ENCODE measurements at places on chromosomes 5 and 9.

DNA sequence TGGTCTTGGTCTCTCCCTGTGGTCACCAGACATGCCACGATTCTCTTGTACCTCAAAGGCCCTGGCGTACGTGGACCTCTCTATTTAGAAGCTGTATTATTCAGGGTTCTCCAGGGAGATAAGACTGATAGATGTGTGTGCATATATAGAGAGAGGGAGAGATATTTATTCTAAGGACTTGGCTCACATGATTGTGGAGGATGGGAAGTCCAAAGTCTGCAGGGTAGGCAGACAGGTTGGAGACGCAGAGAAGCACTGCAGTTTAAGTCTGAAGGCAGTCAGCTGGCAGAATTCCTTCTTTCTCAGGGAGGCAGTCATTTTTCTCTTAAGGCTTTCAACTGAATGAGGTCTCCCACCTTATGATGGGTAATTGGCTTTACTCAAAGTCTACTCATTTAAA, 16.3 kb downstream of the C9orf57 start:
- H3K36me3 ChIP-seq: no peaks in the 10 kb centered on the region
- no peaks in the 10 kb centered on the region for H3K4me1 ChIP-seq
- no peak overlapping the region for H3K27ac ChIP-seq
- no peak for DNase-seq

DNA sequence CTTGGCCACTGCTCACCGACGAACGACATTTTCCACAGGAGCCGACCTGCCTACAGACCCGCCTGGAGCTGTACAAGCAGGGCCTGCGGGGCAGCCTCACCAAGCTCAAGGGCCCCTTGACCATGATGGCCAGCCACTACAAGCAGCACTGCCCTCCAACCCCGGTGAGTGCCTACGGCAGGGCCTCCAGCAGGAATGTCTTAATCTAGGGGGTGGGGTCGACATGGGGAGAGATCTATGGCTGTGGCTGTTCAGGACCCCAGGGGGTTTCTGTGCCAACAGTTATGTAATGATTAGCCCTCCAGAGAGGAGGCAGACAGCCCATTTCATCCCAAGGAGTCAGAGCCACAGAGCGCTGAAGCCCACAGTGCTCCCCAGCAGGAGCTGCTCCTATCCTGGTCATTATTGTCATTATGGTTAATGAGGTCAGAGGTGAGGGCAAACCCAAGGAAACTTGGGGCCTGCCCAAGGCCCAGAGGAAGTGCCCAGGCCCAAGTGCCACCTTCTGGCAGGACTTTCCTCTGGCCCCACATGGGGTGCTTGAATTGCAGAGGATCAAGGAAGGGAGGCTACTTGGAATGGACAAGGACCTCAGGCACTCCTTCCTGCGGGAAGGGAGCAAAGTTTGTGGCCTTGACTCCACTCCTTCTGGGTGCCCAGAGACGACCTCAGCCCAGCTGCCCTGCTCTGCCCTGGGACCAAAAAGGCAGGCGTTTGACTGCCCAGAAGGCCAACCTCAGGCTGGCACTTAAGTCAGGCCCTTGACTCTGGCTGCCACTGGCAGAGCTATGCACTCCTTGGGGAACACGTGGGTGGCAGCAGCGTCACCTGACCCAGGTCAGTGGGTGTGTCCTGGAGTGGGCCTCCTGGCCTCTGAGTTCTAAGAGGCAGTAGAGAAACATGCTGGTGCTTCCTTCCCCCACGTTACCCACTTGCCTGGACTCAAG, 1.5 kb downstream of the CSF2 start:
- no peak overlapping the region for H3K4me3 ChIP-seq
- no peak for DNase-seq
- no peak overlapping the region for H3K27ac ChIP-seq
- no peaks in the 10 kb centered on the region for H3K4me1 ChIP-seq
- no peaks in the 10 kb centered on the region for H3K36me3 ChIP-seq

DNA sequence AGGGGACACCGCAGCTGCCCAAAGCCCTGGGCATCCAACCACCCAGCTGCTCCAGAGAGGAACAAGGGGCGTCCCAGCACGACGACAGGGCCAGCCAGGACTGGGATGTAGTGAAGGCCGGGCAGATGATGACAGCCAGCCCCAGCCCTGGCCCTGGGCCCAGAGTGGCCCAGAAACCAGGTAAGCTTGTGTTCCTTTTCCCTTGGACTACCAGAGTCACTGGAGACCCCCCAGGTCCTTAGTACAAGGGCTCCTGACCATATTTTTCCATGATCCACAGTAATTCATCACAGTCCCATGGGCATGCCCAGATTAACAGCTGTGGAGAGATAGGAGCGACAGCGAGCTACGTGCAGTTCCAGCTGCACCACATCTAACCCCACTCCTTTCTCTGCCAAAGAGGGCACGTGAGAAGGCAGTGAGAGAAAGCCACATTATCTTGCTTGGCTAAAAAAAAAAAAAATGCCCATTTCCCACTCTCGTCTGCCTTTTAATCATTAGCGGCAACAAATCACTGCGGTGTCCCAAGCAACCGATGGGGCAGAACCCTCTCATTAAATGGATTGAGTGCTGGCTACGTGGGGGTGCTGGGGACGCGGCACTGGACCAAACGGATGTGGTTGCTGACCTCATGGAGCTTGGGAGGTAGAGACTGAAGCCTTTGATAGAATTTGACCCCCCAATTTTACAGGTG, 21.7 kb upstream of the SYNPO start:
- peaks cover 8% of the 10 kb centered on the region for H3K4me1 ChIP-seq
- no peak overlapping the region for H3K27ac ChIP-seq
- H3K27me3 ChIP-seq: no peaks in the 10 kb centered on the region
- DNase-seq: no peak

DNA sequence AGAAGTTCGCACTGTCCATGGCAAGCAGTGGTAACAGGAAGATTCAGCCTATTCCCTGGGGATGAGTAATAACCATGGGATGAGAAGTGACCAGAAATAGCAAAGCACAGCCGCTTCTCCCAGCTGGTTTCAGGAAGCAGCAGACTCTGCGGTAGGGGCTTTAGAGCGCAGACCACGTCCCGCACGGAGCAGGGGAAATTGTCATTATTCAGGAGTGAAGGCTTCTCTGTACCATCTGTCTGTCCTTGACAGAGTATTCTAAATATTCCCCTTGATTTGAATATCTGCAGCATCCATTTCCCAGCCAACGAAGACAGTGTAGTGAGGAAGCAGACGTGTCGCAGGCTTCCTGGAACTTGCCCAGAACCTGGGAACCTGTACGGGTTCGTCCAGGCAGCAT, 159.6 kb downstream of the NXNL2 start:
- H3K27me3 ChIP-seq: no peaks in the 10 kb centered on the region
- no peak overlapping the region for H3K27ac ChIP-seq
- no peak for DNase-seq
- H3K4me3 ChIP-seq: no peak overlapping the region

DNA sequence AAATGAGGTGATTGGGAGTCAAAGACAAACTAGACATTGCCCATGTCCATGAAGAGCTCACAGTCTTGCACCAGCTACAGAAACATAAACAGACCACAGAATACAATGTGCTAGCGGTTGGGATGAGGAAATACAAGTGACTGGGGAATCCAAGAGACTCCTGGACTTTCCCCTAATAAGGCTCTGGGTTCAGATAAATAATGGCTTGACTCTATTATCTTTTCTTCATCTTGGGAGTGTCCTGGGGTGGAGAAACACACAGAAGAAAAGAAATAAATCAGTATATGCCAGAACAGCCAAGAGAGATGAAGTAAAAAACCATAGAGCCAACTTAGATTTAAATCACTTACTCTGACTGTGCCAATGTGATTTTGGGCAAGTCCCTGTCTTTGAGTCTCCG, 227.8 kb downstream of the PAPPA start:
- DNase-seq: no peak
- no peak overlapping the region for H3K4me3 ChIP-seq
- no peaks in the 10 kb centered on the region for H3K27me3 ChIP-seq
- no peak overlapping the region for H3K27ac ChIP-seq

- no peaks in the 10 kb centered on the region for H3K4me1 ChIP-seq
- DNase-seq: peak; percentile 14
- no peaks in the 10 kb centered on the region for H3K36me3 ChIP-seq
- no peaks in the 10 kb centered on the region for H3K27me3 ChIP-seq
- peak overlapping the region; percentile 96 for H3K27ac ChIP-seq
Observed at GRCh38 chr9:32550150-32550561, 2.0 kb upstream of the SMIM27 start.

GRCh38 chr9:27003426-27004077, 1.9 kb downstream of the LRRC19 start:
- no peak for DNase-seq
- H3K27me3 ChIP-seq: no peaks in the 10 kb centered on the region
- H3K4me3 ChIP-seq: no peak overlapping the region
- no peaks in the 10 kb centered on the region for H3K4me1 ChIP-seq
- no peaks in the 10 kb centered on the region for H3K36me3 ChIP-seq
- peak overlapping the region; percentile 51 for H3K27ac ChIP-seq

- H3K4me1 ChIP-seq: peaks cover 19% of the 10 kb centered on the region
- H3K27ac ChIP-seq: no peak overlapping the region
- H3K36me3 ChIP-seq: no peaks in the 10 kb centered on the region
- no peak for DNase-seq
- no peak overlapping the region for H3K4me3 ChIP-seq
Observed at GRCh38 chr5:172710676-172711075, 60.3 kb downstream of the DUSP1 start.

DNA sequence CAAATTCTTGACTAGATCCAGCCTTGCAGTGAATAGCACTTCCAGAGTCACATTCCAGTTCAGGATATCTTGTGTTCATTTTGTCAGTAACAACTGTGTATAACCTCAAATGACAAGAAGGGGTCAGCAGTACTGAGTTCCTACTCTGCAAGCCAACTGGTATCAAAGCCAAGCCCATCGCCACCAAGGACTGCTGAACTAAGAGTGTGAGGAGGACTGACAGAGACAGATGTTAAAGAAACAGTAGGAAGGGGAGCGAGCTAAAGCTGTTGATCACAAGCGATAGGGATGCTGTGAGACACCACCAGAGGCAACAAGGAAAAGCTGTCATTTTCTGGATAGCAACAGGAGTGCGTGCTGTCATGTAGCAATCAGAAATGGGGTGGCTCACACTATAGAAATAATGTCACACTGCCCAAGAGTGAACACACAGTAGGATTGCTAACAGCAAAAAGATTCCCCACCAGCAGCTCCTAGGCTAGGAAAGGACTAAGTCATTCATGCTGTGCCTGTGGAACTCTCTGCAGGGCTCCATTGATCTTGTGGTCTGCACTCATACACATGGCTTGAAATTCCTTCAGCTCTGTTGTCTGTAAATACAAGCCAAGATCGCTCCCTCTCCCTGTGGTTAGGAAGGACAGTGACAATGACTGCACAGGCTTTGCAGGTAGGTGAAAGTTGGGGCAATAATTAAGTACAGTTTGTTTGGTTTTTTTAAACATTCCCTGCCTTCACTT, 658.6 kb downstream of the NR2F1-AS1 start:
- no peak overlapping the region for H3K27ac ChIP-seq
- no peaks in the 10 kb centered on the region for H3K36me3 ChIP-seq
- no peak overlapping the region for H3K4me3 ChIP-seq
- H3K4me1 ChIP-seq: no peaks in the 10 kb centered on the region

GRCh38 chr9:16348531-16348930, 521.9 kb downstream of the BNC2 start:
- no peaks in the 10 kb centered on the region for H3K27me3 ChIP-seq
- DNase-seq: no peak
- no peaks in the 10 kb centered on the region for H3K4me1 ChIP-seq

GRCh38 chr5:42005561-42006153, 80.6 kb downstream of the FBXO4 start:
- no peak overlapping the region for H3K27ac ChIP-seq
- no peak for DNase-seq
- H3K27me3 ChIP-seq: no peaks in the 10 kb centered on the region
- no peaks in the 10 kb centered on the region for H3K4me1 ChIP-seq

GRCh38 chr5:138713247-138713646, 40.0 kb upstream of the CTNNA1 start:
- H3K27me3 ChIP-seq: no peaks in the 10 kb centered on the region
- no peak overlapping the region for H3K4me3 ChIP-seq
- no peak for DNase-seq
- H3K4me1 ChIP-seq: peaks cover 27% of the 10 kb centered on the region
